ENCODE measurements at places on chromosomes 4 and X.
A peak's percentile ranks its signal among the peaks of the same experiment; 100 is the strongest.

GRCh38 chrX:11965436-11965835 lies 172.8 kb upstream of the FRMPD4 start:
- no peak for DNase-seq

DNA sequence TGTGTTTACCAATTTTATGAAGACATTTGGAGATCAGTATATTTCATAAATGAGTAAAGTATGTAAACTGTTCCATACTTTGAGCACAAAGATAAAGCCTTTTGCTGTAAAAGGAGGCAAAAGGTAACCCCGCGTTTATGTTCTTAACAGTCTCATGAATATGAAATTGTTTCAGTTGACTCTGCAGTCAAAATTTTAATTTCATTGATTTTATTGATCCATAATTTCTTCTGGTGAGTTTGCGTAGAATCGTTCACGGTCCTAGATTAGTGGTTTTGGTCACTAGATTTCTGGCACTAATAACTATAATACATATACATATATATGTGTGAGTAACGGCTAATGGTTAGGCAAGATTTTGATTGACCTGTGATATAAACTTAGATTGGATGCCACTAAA lies 1.9 kb downstream of the FMR1 start:
- no peak for DNase-seq

DNA sequence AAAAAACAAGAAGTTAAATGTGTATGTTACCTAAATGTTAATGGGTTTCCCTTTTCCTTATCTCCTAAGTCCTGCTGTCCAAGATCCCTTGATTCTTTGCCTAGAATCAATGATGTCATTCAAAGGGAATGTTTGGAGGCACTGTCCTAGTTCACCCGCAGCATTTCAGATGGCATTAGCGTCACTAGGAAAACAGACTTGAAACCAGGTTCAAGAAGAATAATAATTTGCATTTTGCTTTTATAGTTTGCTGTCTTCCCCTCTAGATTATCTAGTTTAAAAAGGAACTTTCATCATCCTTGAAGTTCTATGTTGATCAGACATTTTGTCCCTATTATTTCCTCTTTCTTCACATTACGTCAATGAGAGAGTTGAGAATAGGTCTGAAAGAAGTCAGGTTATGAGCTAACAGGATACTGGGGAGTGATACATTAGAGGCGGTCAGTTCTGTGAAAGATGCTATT lies 234.1 kb upstream of the PGRMC2 start:
- peak; percentile 67 for DNase-seq

DNA sequence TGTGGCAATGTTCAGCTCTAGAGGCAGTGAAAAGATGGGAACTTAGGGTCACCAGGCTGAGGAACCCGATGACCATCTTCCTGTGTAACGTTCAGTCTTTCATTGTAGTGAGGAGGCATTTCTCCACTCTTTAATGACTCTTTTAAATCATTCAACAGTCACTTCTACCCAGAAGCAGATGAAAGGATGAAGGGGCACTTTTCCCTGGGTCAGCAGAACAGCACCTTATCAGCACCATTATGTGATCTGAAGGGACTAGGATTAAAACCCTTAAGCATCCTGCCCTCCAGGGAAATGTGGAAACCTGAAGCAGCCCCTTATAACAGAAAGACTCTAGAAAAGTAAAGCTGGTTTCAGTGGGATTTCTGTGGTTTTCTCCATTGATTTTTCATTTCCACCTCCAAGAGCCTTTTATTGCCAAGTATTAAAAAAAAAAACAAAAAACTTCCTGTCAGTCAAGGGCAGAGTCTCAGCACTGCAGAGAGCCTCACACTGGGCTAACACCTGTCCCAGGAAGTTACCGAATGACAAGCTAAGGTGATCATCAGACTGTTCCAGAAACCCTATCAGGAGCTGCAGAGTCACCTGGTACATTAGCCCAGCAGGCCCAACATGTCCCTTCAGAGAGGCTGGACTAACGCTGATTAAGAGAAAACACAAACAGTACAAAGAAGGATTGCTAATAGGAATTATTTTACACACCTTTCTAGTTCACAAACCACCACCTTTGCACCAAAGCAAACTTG lies 185.9 kb downstream of the SHROOM3 start:
- DNase-seq, result no peak

GRCh38 chr4:15783676-15784075 lies 5.5 kb downstream of the CD38 start:
- peak; percentile 74 for DNase-seq

DNA sequence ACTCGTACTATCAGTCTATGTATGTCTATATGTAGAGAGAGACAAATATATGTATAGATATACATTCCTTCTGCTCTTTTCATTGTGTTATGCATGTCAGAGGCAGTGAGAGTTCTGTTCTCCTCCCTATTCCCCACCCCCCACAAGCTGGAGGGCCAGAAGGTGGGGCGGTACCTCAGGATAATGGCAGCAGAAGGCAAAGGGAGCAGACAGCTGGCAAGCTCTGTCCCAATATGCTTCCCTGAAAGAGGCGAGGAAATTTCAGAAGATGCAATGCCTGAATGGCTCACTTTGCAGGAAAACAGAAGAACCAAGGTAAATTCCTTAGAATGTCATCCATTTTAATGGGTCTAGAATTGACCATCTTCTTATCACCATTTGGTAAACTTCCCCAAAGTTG lies 114.4 kb downstream of the NAA11 start:
- no peak for DNase-seq

DNA sequence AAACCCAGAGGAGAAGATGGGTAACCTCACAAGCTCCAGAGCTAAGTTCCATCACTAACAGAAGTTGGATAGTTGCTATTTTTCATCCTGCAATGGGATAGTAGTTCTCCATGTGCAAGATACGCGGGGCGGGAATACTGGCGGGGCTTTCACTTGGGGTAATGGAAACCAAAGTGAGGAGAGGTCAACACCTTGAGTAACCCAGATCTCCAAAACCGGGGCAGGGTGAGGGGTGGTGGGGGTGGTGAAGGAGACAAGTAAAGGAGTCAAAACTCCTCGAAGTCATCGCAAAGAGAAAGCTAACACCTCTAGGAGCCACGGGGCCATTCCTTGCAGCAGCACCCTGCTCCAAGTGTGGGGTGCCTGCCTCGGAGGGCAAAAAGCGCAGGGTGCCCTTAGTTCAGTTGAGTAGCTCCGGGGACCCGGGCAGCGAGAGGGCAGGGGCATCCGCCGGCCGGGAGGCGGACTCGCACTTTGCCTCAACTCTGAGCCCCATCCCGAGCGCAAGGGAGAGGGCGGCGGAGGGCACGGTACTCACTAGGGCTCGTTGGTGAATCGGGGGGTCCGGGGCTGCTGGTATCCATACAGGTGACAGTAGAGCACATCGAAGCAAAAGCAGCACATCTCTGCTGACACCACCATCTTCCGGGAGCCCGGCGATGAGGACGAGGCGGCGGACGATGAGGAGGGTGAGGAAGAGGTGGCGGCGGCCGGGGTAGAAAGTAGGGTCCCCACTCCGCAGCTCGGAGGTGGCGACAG lies 645 bp downstream of the AMMECR1 start:
- DNase-seq, result peak; percentile 3

- DNase-seq, result no peak
Observed at GRCh38 chr4:93776386-93777080, 52.0 kb upstream of the ATOH1 start.

GRCh38 chr4:150573534-150573933 lies 8.4 kb upstream of the MAB21L2 start:
- DNase-seq, result no peak

GRCh38 chr4:14994242-14994641 lies 8.0 kb upstream of the CPEB2 start:
- peak; percentile 80 for DNase-seq

DNA sequence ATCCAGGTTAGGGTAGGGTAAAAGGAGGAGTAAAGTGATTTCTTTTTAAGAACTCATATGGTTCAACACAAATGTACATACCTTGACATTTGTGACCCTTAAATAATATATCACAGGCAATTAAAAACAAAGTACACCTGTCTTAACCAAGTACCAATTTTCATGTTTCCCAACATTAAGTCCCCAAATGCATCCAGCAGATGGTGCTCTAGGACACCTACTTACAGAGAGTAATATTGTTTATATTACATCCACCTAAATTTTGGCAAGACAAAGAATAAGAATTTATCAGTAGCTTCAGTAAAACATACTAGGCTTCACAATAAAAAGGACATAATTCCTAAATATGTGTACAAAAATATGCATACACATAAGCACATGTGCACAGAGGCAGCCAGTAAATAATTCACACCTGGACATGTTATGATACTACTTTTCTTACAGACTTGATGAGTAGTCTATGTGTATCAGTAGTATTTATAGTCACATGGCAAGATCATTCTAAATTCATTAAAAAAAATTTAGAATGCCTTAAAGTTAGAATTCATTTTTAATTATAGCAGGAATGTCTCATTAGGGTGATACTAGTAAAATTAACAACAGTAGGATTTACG lies 219.7 kb downstream of the DCLK2 start:
- peak; percentile 64 for DNase-seq

DNA sequence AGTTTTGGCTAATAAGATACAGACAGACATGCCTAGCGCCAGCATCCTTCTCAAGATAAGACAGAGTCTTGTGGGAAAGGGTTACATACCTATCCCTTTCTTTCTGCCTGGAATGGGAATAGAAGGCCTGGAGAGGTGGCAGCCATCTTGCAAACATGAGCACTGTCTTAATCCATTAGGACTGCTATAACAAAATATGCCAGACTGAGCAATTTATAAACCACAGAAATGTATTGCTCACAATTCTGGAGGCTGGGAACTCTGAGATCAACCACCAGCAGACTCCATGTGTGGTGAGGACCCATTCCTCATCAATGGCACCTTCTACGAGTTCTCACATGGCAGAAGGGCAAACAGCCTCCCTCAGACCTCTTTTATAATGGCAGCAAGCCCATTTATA lies 26.5 kb upstream of the NEIL3 start:
- no peak for DNase-seq
